ENCODE measurements at places on chromosomes 16 and 17.

- no peak for DNase-seq
Measured at GRCh38 chr17:29357821-29358232, 32.3 kb upstream of the TAOK1 start.

DNA sequence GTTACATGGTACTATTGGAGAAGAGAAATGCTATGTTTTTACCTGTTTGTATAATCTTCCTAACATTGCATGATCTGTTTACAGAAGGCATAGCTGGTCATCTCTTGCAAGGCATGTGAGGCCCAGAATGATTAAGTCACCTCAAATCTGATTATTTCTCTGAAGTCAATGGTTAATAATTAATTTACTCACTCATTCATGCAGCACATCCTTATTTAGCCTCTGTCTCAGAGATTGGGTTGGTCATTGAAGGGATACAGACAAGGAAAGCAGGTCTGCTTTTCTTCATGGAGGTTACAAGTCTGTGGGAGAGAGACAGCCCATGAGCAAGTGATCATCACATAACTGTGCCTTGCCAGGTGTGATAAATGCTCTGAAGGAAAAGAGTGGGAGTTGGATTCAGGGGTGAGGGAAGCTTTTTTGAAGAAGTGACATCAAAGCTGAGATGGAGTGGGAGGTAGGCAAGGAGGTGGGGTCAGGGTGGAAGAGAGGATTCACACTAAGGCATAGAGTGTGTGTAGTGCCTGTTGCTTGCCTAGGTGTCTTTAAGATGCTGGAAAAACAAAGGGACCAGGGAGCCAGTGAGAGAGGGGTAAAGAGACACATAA, 16.3 kb upstream of the RBFOX1 start:
- DNase-seq = no peak

- no peak for DNase-seq
Measured at GRCh38 chr17:7523033-7523432, 25.8 kb upstream of the TNFSF12 start.

DNA sequence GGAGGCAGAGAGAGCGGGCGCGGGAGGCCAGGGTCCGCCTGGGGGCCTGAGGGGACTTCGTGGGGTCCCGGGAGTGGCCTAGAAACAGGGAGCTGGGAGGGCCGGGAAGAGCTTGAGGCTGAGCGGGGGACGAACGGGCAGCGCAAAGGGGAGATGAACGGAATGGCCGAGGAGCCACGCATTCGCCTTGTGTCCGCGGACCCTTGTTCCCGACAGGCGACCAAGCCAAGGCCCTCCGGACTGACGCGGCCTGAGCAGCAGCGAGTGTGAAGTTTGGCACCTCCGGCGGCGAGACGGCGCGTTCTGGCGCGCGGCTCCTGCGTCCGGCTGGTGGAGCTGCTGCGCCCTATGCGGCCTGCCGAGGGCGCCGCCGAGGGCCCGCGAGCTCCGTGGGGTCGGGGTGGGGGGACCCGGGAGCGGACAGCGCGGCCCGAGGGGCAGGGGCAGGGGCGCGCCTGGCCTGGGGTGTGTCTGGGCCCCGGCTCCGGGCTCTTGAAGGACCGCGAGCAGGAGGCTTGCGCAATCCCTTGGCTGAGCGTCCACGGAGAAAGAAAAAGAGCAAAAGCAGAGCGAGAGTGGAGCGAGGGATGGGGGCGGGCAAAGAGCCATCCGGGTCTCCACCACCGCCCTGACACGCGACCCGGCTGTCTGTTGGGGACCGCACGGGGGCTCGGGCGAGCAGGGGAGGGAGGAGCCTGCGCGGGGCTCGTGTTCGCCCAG, 1.2 kb upstream of the CBX4 start:
- DNase-seq = peak; percentile 91

Measured in right cardiac atrium (tissue), 5 donors.